ENCODE measurements at places on chromosomes 4 and X. TPM values are rescaled to one million over a fixed set of nuclear protein-coding genes. Genes with fewer than 3 reads are reported as not detected.

MAGEA6 gene
- not detected for total RNA-seq

MAOB gene
- total RNA-seq, result 0.36 TPM

- no peak overlapping the region for H3K4me3 ChIP-seq
- H3K36me3 ChIP-seq, result no peaks in the 10 kb centered on the region
- H3K27ac ChIP-seq, result no peak overlapping the region
- H3K4me1 ChIP-seq, result no peaks in the 10 kb centered on the region
- H3K27me3 ChIP-seq, result peaks cover 21% of the 10 kb centered on the region
These were observed 60.8 kb upstream of the TBC1D9 start for GRCh38 chr4:140816806-140817510.

GRCh38 chr4:62640296-62640695 is 1440.2 kb downstream of the ADGRL3 start:
- H3K27ac ChIP-seq, result no peak overlapping the region
- no peaks in the 10 kb centered on the region for H3K4me1 ChIP-seq
- DNase-seq, result no peak
- no peak overlapping the region for H3K4me3 ChIP-seq
- H3K36me3 ChIP-seq, result no peaks in the 10 kb centered on the region

GRCh38 chr4:67325791-67326190 is 219.5 kb downstream of the CENPC start:
- H3K36me3 ChIP-seq, result no peaks in the 10 kb centered on the region
- H3K27ac ChIP-seq, result no peak overlapping the region
- no peak overlapping the region for H3K4me3 ChIP-seq
- DNase-seq, result no peak

DNA sequence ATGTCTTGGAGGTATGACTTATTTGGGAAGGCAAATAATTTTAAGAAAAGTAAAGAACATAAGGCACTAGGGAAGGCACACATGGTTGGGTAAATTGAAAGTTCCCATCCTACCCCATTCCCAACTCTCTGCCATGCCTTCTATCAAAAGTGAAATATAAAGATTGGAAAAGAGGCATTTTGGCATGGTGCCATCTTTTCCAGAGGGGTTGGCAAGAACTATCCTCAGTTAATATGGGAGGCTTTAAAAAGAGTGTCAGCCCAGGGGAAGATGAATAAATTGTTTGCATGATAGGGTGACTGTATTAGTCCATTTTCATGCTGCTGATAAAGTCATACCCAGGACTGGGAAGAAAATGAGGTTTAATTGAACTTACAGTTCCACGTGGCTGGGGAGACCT is 150.8 kb upstream of the BOD1L1 start:
- no peaks in the 10 kb centered on the region for H3K36me3 ChIP-seq
- no peak for DNase-seq
- no peak overlapping the region for H3K27ac ChIP-seq
- no peak overlapping the region for H3K4me3 ChIP-seq
- H3K4me1 ChIP-seq, result no peaks in the 10 kb centered on the region
- no peaks in the 10 kb centered on the region for H3K27me3 ChIP-seq

DNA sequence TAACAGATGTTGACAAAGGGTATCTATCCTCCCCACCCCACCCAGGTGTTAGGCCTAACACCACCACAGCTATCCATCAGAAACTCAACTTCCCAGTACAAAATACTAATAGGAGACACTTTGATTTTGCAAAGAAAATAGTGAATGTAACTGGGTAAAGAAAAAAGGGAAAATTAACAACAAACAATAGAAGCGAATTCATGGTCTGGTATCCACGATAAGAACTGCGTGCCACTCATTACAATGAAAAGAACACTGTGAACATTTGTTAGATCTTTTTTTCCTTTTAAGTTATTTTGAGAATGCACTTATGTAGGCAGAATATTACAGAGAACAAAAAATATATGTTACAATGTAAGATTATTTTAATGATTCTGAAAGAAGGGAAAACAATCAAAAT is 12.0 kb downstream of the TSPAN5 start:
- H3K4me1 ChIP-seq, result peaks cover 17% of the 10 kb centered on the region
- no peak overlapping the region for H3K27ac ChIP-seq
